ENCODE measurements at places on chromosomes 2 and 18.

GRCh38 chr2:205730701-205731582 lies 48.6 kb downstream of the NRP2 start:
- DNase-seq, result no peak

- DNase-seq, result no peak
Observed at GRCh38 chr18:33051407-33051806, 278.6 kb upstream of the KLHL14 start.

DNA sequence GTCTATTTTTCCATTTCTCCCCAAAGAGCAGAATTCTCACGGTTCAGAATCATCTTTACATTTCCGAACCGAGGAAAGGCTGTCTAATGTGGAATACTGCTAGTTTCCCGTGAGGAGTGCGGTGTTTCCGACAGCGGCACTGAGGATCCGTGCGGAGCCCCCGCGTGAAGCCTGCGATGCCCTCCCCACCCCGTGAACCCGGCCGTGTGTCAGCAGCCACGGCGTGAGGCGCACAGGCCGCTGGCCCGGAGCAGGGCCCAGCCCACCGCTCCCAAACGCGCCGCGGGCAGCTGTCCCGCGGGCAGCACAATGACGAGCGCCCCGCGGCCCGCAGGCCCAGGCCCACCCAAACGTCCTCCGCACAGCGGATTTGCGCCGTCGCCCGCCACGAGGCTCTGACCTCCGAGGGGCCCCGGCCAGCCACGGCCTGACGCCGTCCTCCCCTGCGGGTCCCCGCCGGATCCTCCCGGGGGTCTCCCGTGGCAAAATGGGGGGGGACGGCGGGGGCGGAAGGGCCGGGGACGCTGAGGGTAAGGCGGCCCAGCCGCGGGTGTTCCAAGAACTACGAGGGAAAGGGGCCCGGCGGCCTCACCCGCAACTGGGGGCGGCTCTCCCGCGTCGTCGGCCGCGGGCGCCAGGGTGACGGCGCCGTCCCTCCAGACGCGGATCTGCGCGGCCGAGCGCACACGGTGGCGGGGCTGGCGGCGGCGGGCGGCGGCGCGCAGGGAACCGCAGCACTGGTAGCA lies 796 bp downstream of the SPIRE1 start:
- DNase-seq, result no peak

- no peak for DNase-seq
Observed at GRCh38 chr18:31554776-31555175, 36.9 kb upstream of the TTR start.

DNA sequence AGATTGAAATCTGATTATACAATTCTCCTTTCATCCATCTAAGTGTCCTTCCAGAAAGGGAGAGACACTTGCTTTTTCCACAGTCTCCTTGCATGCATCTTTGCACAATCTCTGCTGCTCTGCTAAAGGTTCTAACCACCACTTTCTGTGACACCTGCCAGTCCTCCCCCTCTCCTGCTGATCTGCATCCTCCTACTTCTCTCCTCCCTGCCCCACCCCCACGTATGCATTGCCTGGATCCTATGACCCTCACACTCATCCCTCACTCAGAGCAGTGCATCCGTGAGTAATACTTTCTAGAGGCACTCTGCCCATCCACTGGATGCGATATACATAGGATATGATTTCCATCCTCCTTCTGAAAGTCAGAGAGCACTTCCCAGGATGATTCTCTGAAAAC lies 27.7 kb upstream of the TRAPPC8 start:
- DNase-seq, result no peak

Data from stimulated activated CD8-positive, alpha-beta memory T cell treated with anti-CD3 and anti-CD28 coated beads, Interleukin-15, amount 100 ng/mL, for 48 hours (primary cell).